ENCODE measurements at places on chromosomes 13 and 19.

GRCh38 chr19:54478677-54479266 lies 5.7 kb upstream of the CDC42EP5 start:
- DNase-seq = no peak

DNA sequence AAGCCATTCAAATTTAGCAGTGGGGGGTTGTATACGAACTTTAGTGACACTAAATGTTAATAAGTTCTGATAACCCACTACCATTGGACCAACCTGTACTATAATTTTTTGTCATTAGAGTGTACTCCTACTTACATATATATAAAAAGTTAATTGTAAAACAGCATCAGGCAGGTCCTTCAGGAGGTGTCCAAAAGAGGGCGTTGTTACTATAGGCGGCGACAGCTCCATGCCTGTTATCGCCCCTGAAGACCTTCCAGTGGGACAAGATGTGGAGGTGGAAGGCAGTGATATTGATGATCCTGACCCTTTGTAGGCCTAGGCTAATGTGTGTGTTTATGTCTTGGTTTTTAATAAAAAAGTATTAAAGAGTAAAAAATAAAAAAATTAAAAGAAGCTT lies 27.5 kb downstream of the SPRYD7 start:
- no peak for DNase-seq

DNA sequence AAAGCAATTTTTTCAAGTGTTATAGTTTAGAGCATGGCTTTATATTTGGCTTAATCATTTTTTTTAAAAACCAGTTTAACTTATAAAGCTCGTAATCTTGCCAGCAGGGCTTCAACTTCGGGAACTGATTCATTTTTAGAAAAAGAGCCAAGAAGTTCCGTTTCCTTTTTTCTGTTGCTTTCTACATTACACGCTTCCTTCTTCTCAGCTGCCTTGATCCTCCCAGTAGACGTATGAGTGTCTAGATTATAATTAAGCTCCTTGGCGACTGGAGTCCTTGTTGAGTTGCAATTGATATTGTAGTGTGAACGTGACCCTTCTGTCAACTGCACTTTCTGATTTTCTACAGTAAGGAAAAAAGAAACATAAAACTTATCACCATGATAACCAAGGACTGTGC lies 497.2 kb downstream of the DIAPH3 start:
- DNase-seq = no peak

DNA sequence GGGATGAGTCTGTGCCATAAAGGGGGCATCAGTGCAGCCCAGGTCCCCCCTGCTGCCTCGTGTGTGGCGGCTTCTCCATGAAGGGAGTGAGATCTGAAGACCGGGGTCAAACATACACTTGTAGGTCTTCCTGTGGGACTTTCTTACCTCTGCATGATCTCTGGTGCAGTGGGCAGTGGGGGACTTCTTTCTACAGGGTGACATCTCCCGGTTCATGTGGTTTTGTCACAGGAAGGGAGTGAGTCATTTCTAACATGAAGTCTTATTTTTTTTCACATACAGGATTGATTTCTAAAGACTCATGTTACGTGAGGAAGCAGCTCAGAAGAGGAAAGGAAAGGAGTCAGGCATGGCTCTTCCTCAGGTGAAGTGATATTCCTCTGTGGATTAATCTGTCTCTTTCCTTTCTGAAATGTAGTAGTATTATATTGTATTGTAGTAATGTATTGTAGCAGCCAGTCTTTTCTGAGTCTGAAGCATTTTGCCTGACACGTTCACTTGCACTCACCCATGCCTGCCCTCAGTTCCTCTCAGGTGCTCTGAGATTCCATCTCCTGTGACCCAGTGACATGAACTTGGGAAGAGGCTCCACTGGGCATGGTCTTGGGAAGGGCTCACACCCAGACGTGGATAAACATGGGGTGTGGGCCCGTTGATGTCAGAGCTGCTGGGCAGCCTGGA lies 15.7 kb downstream of the ZNF808 start:
- no peak for DNase-seq

DNA sequence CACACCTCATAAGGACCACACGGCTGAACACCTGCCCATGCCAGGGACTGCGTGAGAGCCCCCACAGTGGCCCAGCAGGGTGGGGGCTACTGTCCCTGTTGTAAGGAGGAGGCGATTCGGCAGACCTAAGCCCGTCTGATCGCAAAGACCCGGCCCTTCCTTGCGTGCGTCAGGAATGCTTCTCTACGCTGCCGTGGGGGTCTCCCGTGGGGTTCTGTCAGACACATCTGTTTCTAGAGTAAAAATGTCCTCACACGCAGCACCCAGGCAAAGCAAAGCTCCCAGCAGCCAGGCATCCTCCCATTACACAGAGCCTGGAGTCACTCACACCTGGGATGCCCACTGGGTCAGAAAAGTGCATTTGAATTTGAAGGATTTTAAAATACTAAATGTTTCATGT lies 147.7 kb upstream of the SOX1 start:
- no peak for DNase-seq

DNA sequence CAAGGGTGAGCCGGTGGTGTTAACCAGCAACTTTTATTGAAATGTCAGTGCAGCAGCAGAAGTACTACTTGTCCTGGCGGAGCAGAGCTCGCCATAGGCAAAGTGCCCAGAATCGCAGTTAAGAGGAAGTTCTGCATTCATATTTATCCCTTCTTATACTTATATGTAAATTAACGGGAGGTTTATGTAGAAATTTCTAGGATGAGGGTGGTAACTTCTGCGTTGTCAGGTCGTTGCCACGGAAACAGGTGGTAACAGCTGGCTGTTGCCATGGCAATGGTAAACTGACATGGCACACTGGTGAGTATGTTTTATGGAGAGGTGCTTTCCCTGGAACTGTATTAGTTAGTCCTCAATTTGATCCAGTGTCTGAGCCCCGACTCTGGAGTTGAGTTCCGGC lies 2494.9 kb upstream of the PCDH20 start:
- no peak for DNase-seq

- DNase-seq = no peak
These were observed 770.1 kb upstream of the PCDH20 start for GRCh38 chr13:62185631-62186255.

GRCh38 chr13:40336228-40337221 lies 329.9 kb downstream of the FOXO1 start:
- no peak for DNase-seq

DNA sequence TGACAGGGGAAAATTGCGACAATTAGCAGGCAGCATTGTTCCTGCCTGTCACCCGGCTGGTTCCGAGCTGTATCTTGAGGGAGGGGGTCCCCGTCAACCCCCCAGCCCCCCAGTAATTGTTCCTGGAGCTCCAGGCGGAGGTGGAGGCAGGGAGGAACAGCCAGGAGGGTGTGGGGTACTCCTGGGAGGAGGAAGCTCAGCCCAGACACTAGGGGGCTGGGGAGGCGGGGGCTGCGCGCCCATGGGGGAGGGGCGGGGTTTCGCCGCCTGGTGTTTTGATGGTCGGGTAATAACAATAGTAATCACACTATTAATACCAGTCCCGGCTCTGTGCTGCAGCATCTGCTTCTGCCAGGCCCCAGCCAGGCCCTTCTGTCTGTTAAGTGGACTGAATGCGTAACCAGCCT lies 8.6 kb downstream of the NPAS1 start:
- DNase-seq = no peak

DNA sequence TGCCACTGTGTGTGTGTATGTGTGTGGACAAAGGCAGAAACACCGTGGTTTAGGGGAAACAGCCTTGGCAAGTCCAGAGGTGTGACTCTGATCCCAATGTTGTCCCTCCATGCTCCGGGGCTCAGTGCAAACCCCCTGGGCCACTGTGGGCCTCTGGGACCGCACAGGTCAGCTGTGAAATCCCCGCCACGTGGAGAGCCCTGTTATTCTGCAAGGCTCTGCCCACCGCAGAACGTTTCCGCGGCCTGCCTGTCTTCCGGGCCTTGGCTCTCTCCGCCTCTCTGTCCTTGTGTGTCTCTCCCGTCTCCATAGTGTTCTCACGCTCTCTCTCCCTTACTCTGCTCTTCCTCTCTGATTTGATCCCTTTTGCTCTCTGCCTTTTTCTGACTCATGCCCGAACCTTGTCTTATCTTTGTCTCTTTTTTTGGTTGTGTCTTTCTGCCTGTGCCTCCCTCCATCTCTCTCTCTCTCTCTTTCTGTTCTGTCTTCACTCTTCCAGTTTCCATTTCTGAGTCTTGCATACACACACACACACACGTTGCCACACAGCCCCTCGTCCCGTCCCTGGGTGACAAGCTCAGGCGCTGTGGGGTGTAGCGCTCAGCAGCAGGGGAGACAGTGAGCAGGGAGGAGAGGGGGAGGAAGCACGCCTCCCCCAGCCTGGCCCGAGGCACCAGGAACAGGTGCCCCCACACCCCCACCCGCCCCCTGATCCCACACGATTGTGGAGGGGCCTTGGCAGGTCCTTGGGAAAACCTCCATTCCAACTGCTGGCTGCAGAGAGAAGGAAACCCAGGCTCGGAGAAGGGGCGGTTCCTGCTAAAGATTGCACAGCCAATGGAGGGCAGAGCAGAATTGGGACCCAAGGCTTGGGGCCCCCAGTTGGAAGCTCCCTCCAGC lies 3.0 kb downstream of the TTYH1 start:
- DNase-seq = no peak

DNA sequence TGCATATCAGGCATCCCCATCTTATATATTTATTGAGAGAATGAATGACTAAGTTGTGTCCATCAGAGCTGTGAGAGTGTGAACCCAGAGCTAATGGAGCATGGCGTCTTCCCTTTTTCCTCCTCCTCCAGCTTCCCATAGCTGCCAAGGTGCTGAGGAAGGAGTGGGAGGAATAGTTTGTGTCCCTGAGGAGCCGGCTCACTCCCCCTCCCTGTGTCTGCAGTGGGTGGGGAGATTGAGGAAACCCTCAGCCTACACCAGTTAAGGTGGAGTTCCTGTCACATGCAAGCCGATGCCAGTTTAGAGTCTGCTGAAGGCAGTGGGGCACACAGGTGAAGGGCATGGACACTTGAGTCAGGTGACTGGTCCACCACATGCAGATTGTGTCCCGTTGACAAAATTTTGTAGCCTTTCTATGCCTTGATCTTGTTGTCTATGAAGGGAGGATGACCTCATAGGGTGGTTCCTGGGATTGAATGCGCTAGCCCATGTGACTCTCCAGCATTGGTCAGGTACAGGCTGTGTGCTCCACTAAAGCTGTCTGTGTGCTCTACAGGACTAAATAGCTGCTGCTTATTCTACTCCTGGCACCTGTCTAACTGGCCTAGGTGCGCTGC lies 47.6 kb upstream of the GPI start:
- no peak for DNase-seq

DNA sequence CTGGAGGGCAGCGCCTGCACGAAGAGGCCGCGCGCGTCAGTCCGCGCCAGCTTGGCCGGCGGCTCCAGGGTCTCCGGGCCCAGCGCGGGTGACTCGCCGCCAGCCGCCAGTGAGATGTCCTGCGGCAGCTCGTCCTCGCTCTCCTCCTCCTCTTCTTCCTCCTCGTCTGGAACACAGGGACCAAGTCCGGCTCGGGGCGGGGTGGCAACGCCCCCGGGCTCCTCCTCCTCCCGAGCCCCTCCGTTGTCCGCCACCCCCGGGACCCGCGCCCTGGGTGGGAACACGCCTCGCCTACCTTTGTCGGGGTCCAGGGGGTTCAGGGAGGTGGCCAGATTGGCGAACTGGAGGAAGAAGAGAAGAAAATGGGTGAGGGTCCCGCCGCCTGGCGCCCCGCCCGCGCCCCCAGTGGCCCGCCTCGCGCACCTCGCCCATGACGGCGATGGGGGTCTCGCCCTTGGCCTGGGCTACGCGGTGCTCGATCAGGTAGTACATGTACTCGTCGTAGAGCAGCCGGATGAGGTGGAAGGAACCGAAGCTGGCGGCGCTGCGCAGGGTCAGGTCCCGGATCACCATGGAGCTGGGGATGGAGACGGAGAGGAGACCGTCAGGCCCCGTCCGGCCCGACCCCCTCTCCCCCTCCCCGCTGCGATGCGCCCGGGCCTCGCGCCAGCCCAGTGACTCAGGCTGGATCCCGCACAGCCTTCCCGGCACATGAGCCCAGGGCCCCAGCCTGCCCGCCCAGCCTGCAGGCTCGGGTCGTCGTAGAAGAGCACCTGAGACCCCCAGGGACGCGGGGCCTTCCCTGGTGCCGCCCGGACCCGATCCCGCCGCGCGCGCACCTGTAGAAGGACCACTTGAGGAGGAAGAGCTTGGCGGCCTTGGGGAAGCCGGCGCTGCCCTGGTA lies 10.6 kb downstream of the DCAF15 start:
- DNase-seq = no peak

- no peak for DNase-seq
These were observed 314.4 kb downstream of the ENOX1 start for GRCh38 chr13:43472339-43472738.

DNA sequence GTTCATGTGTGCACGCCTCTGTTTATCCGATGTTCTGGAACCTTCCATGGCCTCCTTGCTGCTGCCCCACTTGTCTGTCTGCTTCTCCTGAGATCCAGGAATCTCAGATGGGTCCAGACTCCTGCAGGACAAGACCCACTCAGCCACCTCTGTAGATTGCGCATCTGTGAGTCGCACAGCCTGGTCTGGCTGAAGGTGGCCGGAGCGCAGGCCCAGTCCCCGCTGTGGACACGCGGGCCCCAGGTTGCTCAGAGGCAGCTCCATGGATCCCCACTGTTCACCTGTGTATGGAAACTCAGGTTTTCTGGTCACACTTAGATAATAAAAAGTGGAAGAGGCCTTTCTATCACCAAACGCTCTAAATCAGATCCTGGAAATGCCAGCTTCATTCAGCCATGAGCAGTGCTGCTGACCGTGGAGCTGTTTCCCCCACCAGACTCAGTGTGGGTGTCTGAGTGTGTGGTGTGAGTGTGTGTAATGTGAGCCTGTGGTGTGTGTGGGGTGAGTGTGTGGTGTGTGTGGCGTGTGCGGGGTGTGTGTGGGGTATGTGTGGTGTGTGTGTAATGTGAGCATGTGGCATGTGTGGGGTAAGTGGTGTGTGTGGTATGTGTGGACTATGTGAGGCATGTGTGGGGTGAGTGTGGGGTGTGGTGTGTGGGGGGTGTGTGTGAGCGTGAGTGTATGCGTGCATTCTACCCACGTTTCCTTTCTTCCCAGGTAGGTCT lies 59.5 kb downstream of the MCF2L start:
- no peak for DNase-seq

All from activated CD8-positive, alpha-beta memory T cell treated with anti-CD3 and anti-CD28 coated beads for 4 hours (primary cell).